Stimulated activated CD8-positive, alpha-beta memory T cell treated with anti-CD3 and anti-CD28 coated beads, Interleukin-12 subunit alpha, Interleukin-12 subunit beta, amount 100 ng/mL, for 4 hours (primary cell): ENCODE measurements at places on chromosomes 7 and 10.

- DNase-seq: no peak
Measured at GRCh38 chr7:99112097-99112496, 31.8 kb downstream of the SMURF1 start.

GRCh38 chr7:96781919-96782318 lies 72.3 kb upstream of the SEM1 start:
- DNase-seq: no peak

DNA sequence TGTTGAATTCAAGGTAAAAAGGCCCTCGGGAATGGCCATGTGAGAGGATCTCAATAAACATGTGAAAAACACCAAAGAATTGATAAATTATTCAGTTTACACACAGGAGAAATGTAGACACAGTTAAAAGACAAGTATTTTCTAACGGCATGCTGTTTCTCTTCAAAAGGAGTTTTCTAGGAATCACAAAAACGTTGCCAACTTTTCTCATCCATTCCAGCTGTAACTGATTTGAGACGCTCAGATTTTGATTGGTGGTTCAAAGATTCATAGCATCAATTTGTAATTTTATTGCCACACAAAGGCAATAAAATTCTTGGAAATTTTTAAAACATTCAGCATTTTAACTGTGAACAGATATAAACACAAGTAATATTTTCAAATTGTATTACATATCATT lies 384.9 kb upstream of the PFKP start:
- no peak for DNase-seq

GRCh38 chr10:90777621-90778020 lies 80.2 kb downstream of the HTR7 start:
- no peak for DNase-seq

DNA sequence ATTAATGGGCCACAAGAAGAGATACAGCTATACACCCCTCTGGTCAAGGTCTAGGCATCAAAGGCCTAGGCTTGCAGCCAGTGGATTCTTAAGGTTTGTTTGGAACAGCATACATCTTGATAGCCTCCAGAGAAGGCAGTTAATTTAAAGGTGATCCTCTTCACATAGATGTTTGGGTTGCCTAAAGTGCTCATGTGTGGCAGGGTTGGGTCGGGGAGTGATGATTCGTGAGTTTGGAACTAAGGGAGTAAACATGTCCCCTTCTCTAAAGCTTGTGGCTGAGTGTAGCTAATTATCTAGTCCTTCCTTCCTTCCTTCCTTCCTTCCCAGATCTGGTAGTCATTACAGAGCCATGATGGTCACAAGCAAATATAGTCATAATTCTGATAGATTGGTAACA lies 12.4 kb downstream of the PCLO start:
- no peak for DNase-seq

DNA sequence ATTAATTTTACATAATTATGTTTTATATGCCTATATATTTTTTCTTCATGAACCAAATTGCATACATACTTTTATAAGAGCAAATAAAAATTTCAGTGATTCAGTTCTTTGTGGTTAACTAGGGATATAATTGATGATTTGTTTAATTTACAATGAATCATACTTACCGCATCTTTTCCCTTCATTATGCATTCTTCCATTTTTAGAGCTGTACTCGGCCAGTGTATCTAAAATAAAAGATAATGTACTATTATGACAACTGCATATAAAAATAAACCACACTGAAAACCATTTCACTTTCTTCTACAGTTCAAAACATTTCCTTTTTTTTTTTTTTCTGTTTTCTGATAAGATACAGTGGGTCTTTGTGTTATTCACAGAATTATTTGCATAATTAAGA lies 179.9 kb downstream of the SEMA3E start:
- DNase-seq: no peak

DNA sequence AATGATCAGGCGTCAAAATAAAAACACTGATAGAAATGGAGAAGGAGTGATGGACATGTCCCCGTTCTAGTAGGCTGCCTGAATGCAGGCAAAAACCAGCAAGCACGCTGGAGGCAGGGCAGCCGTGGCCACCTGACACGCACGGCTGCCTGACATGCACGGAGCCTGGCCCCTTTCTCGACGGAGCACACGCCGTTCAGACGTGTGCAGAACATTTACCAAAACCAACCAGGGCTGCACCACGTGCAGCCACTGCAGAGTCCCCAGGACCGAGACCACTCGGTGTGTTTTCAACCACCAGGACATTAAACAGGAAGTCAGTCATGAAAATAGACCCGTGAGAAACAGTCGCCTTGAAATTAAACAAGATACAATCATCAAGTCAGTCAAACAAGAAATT lies 61.9 kb upstream of the NKX6-2 start:
- DNase-seq: no peak

DNA sequence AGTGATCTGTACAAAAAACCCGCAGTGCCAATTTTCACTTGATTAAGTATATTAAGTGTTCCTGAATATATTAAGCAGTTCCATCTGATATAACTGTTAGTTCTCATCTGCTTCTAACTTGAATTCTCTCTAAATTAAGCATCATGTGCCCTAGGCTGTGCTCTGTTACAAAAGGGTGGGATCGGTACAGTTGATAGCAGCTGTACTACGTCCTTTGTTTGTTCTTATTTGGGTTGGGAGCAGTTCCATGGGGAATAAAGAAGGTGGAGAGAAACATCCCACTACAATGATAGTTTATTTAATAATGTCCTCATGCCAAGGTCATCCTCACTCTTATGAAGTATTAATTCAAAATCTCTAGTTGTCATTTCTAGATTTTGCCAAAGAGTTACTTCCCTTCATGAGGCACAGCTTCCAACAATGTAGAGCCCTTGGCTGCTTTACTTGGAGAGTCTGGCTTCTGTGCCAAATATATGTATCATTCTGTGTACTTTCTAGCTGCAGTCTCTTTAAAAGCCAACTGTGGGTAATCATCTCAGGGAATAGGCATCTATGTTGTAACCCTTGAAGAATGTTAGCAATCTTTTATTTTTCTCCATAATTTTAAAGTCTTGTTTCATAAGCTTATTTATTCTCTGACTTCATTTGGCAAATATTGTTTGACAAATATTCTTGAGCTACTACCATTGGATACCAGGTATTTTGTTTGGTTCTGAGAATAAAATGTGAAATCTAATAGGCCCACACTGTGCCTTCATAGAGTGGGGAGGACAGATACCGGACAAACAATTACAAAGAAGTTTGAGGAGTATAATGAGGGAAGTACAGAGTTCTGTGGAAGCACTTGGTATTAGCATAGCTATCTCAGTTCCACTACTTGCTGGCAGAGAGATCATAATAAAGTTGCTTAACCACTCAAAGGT lies 22.4 kb upstream of the AHR start:
- no peak for DNase-seq

GRCh38 chr10:89388806-89389205 lies 3.6 kb upstream of the IFIT1 start:
- DNase-seq: no peak

DNA sequence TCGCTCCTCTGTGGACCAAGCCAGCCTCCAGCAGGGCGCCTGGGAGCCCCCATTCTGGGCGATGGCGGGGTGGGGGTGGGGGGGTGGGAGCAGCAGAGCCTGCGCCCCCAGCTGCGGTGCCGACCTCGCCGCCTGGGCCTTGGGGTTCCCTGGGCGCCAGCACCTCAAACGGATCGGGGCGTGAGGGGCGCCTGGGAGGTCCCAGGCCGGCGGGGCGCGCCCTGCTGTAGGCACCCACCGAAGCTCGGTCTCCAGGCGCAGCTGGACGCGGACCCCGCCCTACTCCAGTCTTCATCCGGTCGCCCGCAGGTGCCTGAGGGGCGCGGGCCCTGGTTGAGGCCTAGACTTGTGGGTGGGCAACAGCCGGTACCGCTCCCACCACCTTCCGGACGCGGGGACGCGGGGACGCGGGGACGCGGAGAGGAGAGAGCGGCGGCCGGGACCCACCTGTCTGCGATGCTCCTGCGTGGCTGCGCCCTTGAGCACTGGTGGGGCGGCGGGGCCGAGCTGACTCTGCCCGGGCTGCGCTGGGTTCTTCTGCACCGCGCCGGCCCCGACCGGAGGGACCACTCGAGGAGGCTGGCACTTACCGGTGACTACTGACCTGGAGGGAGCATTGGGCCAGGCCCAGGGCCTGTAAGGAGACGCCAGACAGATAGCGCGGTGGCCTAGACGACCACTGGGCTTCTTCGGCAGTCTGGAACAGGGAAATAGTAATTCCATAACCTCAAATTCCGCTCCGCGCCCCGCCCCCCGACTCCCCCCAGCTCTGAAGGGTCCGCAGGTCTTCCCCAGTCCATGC lies 5.5 kb upstream of the KCP start:
- no peak for DNase-seq

DNA sequence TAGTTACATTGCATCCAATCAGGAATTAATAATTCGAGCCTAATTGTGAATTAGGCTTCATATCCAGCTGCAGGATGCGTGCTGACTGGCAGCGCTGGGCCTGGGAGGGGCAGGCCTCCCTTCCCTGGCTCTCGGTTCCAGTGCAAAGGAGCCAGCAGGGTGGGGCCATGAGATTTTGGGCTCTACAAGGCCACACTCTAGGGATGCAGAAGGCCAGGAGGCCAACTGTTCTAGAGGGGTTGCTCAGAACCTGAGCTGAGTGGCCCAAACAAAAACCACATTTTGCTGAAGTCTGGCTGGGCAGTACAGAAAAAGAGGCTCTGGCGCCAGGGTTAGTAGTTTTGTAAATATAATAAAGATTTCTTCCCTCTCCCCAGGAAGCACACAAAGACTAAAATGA lies 72.3 kb downstream of the CLEC2L start:
- no peak for DNase-seq

GRCh38 chr10:78947226-78947625 lies 121.5 kb upstream of the ZMIZ1 start:
- DNase-seq: no peak

DNA sequence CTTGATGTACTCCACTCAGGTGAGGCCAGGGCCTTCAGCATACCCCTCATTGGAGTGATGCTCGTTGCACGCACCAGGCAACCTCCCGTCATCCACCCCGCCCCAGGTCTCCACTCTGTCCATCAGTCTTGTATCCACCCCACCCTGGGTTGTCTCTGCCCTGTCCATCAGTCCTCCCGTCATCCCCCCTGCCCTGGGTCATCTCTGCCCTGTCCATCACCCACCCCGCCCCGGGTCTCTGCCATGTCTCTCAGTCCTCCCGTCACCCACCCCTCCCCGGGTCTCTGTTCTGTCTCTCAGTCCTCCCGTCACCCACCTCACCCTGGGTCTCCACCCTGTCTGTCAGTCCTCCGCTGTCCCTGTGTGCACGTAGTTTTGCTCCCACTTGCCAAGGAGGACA lies 59.9 kb downstream of the WDR37 start:
- DNase-seq: no peak

DNA sequence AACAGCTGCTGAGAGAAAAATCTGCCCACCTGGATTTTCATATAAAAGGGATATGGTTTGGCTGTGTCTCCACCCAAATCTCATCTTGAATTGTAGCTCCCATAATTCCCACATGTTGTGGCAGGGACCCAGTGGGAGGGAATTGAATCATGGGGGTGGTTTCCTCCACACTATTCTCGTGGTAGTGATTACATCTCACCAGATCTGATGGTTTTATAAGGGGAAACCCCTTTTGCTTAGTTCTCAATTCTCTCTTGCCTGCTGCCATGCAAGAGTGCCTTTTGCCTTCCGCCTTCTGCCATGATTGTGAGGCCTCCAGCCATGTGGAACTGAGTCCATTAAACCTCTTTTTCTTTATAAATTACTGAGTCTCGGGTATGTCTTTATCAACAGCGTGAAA lies 20.8 kb upstream of the MKI67 start:
- DNase-seq: no peak

GRCh38 chr7:152435384-152436110 lies at the start of gene KMT2C:
Gene KMT2C (minus strand): TSS chr7:152436003. CDS start chr7:152435786, 217 bp downstream.
- DNase-seq: peak; percentile 24

- no peak for DNase-seq
Measured at GRCh38 chr10:60372436-60372835, 17.2 kb downstream of the ANK3 start.

- DNase-seq: no peak
Measured at GRCh38 chr7:2211259-2211880, 21.4 kb downstream of the MAD1L1 start.

GRCh38 chr7:75967055-75967454 lies 27.3 kb downstream of the TMEM120A start:
- no peak for DNase-seq

- no peak for DNase-seq
Measured at GRCh38 chr7:98213296-98213887, 2.2 kb downstream of the BHLHA15 start.

DNA sequence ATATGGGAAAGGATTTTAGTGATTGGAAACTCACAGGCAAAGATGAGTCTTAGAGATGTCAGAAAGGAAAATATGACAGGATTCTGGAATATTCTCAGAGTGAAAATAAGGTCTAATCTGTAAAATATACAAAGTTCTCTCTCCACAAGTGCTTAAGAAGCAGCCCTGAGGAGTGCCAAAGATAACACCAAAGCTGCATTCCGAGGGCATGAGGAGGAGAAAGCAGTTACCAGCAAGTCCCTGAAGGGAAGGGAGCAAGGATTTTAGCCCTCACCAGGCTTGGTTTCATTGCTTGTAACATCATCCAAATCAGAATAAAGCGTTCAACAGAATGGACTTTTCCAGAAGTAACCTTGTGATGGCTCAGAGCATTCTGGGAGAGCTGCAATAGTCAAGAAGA lies 31.4 kb upstream of the DLX6 start:
- no peak for DNase-seq

GRCh38 chr7:50479743-50480517 lies 29.8 kb upstream of the FIGNL1 start:
- no peak for DNase-seq

DNA sequence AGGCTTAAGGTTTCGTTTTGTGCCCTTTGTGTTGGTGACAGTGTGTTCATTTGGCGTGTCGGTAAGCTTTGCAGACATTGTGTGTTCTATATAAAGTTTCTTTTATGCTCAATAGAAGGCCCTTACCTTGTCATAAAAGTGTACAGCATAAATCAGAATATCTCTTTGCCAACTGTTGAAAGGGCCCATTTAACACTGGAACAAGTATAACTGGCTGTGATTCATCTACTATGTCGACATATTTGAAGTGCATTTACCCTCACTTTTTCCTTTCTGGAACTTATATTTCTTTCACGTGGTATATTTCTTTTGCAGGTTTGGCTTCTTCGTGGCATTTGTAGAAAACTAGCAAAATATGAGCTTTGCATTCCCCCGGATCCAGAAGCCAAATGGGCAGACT lies 32.7 kb downstream of the EEPD1 start:
- no peak for DNase-seq

GRCh38 chr7:64313740-64314491 lies at the start of gene ZNF736:
Gene ZNF736 (plus strand): TSS chr7:64313961. CDS start chr7:64314151, 190 bp downstream.
- DNase-seq: peak; percentile 69

GRCh38 chr10:133058331-133059092 lies 29.2 kb upstream of the ADGRA1 start:
- DNase-seq: no peak

DNA sequence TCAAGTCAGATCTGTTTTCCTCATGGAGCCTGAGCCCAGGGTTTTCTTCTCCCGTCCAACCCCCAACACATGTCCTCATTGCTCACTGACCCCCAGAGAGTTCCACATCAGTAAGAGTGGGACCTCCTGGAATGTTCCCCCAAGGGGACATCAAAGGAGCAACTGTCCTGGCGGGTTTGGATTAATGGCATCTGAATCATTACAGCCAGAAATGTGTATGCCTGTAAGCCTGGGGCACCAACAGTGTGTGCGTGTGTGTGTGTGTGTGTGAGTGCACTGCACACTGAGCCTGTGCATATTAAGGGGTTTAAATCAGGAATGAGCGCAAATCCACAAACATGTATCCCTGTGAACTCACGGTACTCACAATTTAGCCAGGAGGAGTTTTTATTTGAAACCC lies 222.3 kb downstream of the PLXNA4 start:
- DNase-seq: no peak

GRCh38 chr7:112995059-112995824 lies 91.4 kb downstream of the GPR85 start:
- DNase-seq: no peak
